ENCODE measurements at places on chromosomes 2 and 18.
A peak's percentile ranks its signal among the peaks of the same experiment; 100 is the strongest.

- no peak for DNase-seq
Measured at GRCh38 chr2:208069186-208069585, 43.9 kb upstream of the PLEKHM3 start.

- no peak for DNase-seq
Measured at GRCh38 chr2:186503827-186504606, 18.0 kb downstream of the ZC3H15 start.

- no peak for DNase-seq
Measured at GRCh38 chr2:41720331-41721251, 327.2 kb upstream of the PKDCC start.

DNA sequence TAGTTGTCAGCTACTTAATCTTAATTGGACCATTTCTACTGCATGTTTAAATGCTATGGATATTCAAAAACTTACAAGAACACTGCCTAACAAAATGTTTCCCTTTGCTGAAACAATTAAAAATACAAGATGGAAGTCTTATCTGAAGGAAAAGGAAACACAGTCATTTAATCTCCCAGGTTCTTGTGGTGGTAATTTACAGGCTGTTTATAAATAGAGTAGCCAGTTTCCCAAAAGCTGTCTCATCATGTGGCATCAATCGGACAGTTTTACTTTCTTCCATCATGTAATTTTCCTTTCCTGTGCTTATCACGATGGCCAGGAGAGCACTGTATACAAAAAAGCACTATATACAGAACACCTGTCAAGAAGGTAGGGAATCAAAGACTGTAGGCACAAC is 368.1 kb downstream of the ZEB2 start:
- no peak for DNase-seq

DNA sequence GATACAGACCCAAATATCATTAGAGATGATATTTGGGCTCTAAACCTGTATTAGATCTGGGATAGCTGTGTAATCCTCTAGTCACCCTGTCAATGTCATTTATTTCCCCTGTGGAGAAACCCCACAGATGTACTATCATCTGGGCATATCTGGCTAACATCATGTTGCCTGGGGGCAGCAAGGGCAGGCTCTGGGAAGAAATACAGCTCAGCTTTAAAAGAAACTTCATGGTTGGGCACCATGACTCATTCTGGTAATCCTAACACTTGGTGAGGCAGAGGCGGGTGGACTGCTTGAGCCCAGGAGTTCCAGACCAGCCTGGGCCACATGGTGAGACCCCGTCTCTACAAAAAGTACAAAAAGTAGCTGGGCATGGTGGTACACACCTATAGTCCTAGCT is 282.5 kb downstream of the SLC8A1 start:
- no peak for DNase-seq

DNA sequence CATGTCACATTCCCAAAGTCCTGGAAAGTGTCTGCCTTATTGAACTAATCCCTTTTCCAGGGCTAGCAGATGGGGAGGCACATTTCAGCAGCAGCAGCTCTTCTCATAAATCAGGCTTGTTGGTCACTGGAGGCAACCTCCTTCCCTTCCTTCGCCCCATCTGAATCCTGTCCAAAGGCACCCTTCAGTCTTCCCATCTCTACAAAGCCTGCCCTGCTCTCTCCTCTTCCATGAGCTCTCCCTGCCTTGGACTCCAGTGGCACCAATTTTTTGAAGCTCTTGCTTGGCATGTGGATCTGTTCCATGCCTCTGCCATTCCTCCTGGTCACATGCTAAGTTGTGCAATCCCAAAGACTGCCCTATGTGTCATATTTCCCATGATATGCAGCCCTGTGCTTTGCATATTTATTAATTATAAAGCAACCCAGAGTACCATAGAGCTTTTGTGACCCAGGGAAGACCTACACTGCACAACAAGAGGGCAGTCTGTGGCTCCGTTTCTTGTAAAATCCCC is 70.3 kb downstream of the ANTXR1 start:
- DNase-seq, result no peak

- DNase-seq, result no peak
Measured at GRCh38 chr18:32776561-32776960, 3.7 kb upstream of the KLHL14 start.

- DNase-seq, result no peak
Measured at GRCh38 chr2:191565647-191566198, 112.2 kb upstream of the NABP1 start.

DNA sequence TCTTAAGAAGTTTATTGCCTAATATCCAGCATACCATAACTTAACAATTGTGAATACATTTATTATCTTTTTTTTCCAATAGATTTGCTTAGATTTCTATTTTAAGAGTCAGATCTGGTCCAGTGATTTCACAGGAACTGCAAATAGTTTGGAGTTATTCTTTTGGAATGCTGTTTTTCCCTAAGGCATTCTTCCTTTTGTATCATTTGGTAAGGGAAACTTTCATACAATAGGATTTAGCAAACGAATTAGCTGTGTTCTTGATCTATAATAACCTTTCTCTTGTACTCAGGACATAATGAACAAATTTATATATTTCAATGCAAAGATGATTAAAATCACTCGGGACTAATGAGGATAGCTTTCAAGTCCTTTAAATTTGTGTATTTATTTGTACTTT is 201.6 kb downstream of the ERBB4 start:
- DNase-seq, result no peak

DNA sequence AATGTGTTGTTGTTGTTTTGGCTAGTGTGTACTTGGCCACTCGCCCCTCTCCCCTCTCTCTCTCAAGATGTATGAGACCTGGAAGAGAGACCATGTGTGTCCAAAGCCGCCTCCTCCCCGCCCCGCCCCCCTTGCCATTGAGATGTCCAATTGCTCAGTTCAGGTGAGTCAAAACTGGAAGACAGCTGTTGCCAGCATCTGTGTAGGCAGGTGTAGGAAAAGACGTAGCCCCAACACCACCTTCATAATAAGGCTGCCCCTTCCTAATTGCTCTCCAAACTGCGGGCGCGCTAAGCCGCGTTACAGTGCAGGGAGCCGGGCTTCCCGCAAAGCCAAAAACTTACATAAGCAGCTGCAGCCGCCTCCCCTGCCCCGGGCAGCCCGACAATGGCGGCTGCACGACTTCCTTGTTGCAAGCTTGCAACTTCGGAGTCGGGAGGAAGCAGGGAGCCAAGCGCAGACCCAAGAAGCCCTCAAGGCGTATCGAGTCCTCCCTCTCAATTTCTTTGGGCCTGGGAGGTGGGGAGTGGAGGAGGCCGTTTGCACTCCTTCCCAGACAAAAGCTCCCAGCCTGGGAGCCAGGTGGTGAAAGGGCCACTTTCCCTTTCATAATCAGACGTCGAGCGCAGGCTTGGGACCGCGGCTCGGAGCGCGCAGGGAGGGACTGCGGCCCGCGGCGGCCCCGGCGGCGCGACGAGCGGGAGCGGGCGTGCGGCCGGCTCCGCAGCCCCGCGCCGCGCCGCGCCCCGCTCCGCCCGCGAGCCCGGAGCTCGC is 882 bp downstream of the ZBTB14 start:
- DNase-seq, result peak; percentile 31

DNA sequence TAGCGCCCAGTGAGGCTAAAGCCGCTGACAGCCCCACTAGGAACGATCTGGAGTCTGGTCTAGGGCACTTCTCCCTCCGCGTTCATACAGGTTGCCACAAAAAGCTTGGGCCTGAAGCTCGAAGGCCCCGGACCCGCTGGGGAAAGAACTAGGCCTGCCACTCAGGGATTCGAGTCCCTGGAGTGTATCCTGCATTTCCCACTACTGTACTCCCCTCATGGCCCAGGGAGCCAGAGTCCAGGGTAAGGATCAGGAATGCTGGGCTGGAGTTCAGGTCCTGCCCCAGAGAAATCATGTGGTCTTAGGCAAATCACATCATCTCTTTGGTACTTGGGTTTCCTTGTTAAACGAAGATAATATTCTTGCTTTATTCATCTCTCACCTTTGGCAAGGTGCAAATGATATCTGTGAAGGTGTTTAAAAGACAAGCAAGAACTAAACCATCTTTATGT is 1.4 kb upstream of the ZFP36L2 start:
- no peak for DNase-seq

DNA sequence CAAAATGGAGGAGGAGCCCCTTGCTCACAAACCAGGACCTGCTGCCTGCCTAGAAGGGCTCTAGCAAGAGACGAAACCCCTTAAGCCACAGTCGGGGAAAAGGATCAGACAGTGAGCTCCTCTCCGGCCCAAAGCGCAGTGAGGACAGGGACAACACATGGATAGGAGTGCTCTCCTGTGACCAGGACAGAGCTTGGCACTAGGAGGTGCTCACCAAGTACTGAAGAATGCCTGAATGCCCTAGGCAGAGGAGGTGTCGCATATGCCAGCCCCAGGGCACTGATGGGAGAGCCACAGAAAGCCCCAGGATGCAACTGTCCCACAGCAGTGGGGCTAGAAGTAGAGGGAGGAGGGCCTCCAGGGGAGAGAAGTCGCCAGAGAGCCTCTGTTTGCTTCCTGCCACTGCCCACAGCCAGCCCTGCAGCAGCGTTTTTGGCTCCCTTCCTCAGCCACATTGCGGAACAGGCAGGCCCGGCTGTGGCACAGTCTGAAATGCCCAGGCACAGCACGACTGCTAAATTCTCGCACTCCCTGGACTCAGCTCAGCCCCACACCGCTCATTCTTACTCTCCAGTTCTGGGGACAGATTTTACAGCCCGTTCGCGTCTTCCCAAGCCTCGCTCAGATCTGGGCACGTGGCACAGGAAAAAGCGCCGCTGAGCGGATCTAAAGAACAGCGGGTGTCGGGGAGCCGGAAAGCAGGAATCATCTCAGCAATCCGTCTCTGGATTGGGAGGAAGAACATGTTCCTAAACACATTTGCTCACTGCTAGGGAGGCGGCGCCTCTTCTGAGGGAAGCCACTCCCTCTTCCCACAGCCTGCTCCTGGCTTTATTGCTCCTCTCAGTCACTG is 98.7 kb upstream of the POU3F3 start:
- no peak for DNase-seq

DNA sequence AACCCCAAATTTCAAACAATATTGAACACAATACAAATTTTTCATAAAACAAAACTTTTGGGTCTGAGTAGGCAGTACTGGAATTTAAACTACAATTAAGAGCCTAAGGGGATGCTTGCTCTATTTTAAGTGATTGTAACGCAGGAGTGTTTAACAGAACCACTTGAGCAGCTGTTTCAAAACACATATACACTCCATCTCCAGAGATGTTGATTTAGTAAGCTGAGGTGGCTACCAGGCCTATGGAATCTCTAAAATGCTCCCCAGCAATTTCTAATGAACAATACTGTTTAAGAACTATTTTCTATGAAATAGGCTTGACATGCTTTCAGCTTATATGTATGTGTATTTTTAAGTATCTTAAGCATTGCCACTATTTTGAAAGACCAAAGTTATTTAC is 58.5 kb downstream of the SP3 start:
- no peak for DNase-seq

DNA sequence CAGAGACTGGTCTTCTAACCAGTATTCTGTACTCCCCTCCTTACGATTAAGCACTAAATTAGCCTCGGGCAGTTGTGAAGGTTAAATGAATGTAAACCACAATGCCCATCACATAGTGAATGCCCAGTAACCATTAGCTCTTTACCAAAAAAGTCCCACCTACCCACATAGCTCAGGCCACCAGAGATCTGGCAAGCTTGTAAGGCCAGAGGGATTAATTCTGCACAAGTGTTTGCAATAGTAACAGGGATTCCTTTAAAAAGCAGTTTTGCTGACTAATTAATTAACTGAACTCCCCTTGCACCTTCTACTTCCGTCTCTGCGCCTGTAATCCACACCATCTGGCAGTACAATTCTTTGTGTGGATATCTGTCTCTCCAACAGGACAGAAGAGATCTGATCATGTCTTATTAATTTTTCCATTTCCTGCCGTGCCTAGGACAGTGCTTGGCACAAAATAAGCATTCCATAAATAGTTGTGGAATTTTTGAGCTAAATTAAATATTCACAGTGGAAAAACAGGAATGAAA is 36.2 kb upstream of the IGFBP2 start:
- DNase-seq, result no peak

DNA sequence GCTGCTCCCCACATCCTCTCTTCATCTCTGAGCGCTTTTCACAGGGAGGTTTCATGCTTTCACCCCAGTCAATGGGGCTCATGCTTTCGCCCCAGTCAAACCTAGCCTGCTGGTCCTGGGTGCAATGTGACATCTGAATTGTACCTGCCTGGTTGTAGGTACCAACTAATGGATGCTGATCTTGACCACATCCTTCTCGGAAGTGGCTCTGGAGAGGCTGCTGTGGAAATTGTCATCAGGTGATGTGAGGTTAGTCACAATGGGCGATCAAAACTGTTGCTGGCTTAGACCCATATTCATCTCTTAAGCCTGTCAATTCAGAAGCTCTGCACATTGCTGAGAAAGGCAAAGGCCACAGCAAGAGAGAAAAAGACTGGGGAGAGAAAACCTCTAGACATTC is 32.7 kb upstream of the ALKAL2 start:
- no peak for DNase-seq

- no peak for DNase-seq
Measured at GRCh38 chr18:51833850-51834249, 506.1 kb upstream of the DCC start.

- no peak for DNase-seq
Measured at GRCh38 chr2:54212456-54212855, 43.6 kb downstream of the TSPYL6 start.

GRCh38 chr2:22520369-22521288 is 864.4 kb upstream of the KLHL29 start:
- DNase-seq, result no peak

- no peak for DNase-seq
Measured at GRCh38 chr18:5710235-5710634, 166.4 kb upstream of the EPB41L3 start.

GRCh38 chr18:27017901-27018500 is 152.5 kb upstream of the AQP4 start:
- no peak for DNase-seq

DNA sequence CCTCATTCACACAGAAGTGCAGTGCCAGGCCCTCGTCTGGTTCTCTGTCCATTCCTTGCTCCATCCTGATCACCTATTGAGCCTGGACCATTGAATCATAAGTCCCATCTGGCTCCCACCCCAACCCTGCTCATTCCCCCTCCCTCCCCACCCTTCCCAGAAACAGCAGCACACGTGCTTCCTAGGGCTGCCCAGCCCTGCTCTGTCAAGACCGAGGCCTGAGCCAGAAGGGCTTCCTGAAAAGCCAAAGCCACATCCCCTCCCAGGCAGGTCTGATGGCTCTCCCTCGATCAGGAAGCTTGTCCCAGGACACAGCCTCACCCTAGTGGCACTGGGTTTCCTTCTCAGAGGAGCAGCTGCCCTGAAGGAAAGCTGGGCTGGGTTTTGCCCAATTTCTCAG is 79.8 kb upstream of the FZD7 start:
- DNase-seq, result no peak

DNA sequence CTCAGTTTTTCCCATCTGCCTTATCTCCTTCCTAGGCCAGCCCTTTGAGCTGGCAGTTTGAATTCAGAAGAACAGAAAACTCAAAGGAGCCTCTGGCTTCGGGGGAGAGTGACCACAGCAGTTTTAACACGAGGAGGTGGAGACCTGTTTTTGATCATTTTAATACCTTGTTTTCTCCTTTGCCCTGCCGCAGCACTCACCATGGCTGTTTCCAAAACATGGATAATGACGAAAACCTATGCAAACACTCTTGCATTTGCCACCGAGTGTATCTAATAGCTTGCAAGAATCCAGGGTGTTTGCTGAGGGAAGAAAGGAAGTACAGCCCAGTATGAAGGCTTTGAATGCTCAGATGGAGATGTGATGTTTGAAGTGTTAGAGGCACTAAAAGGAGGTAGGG is 167.1 kb downstream of the PRKCE start:
- DNase-seq, result no peak

- DNase-seq, result no peak
Measured at GRCh38 chr2:43325107-43325811, 98.9 kb upstream of the ZFP36L2 start.

GRCh38 chr2:209763106-209763505 is 8.5 kb upstream of the UNC80 start:
- DNase-seq, result no peak
